ENCODE measurements at places on chromosomes 5 and 9.

- no peak for DNase-seq
These were observed 89.3 kb downstream of the CEMIP2 start for GRCh38 chr9:71678999-71679398.

DNA sequence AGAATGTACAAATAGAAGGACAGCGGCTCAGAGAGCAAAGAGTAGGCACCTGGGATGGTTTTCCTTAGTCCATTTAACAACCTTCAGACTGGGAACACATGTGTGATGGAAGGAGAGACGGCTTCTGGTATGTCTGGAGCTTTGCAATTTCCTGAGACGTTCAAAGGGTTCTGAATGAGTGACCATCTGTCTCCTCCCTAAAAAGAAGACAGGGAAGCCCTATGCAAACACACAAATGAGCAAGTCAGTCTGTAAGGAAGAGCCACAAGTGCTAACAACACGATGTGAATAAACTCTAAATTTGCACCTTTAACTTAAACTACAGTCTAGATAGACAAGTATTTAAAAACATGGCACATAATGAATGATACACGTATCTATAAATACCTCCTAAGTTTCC is 391.0 kb downstream of the ICE1 start:
- DNase-seq, result no peak

GRCh38 chr9:2354856-2355696 is 266.5 kb upstream of the VLDLR start:
- no peak for DNase-seq

DNA sequence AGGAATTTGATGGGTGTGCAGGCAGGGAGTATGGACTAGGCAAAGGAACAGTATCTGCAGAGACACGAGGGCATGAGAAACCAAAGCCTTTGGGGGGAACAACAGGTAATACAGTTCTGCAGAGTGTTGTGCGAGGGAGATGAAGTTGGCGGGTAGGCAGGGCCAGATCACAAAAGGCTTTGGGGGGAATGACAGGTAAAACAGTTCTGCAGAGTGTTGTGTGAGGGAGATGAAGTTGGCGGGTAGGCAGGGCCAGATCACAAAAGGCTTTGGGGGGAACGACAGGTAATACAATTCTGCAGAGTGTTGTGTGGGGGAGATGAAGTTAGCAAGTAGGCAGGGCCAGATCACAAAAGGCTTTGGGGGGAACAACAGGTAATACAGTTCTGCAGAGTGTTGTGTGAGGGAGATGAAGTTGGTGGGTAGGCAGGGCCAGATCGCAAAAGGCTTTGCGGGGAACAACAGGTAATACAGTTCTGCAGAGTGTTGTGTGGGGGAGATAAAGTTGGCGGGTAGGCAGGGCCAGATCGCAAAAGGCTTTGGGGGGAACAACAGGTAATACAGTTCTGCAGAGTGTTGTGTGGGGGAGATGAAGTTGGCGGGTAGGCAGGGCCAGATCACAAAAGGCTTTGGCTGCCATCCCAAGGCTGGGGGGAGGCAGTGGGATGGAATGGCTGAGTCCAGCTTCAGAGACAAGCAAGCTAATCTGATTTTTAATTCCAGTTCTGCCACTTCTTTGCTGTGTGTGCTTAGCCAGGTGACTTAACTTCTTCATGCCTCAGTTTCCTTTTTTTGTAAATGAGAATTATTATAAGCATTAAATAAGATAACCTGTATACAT is 33.0 kb downstream of the FRMPD1 start:
- DNase-seq, result no peak

- no peak for DNase-seq
These were observed 42.6 kb downstream of the NACC2 start for GRCh38 chr9:136052472-136052880.
